ENCODE measurements at places on chromosomes 7 and 10.

DNA sequence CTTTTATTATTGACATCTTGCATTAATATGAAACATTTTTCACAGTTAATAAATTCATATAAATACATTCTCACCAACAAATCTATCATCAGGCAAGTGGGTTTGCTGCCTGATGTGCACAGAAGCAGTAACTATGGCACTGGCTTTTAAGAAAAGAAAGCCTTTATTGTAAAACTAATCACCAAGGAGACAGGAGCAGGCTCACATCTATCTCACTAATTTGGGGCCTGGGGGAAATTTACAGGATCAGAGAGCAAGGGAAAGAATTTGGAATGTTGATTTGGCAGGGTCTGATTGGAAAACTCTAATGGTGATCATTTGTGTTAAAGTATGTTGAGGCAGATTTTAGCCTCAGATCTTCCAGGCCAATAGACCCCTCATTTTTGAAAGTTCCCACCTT, 605.7 kb downstream of the POM121L12 start:
- no peak for DNase-seq

DNA sequence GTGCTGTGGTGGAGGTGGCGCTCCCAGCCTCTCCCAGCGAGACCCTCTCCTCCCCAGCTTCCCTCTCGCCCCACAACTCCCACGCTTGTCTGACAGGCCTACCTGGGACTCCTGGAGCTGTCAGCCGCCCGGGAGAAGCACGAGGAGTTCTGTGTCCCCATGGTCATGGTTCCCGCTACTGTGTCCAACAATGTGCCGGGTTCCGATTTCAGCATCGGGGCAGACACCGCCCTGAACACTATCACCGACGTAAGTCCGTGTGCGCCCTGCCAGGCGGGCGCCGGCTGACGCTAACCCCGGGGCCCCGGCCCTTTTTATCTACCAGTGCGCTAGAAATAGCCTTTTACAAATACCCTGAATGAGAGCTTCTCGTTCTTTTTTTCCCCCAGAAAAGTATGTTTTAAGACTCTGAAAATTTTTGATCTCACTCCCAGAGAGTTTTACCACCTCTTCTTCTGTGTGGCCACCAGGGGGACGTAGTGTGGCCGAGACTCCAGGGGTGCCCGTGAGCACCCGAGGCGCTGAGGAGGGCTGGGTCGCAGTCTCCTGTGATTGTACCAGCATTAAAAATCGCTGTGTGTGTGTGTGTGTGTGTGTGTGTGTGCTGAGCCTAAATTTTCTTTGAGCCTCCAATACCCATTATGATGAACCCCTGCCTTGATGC, 52.6 kb downstream of the PFKP start:
- no peak for DNase-seq

- DNase-seq, result no peak
Observed at GRCh38 chr10:11231285-11231684, 213.6 kb downstream of the CELF2 start.

- DNase-seq, result no peak
Observed at GRCh38 chr7:110205899-110206298, 885.0 kb upstream of the LRRN3 start.

DNA sequence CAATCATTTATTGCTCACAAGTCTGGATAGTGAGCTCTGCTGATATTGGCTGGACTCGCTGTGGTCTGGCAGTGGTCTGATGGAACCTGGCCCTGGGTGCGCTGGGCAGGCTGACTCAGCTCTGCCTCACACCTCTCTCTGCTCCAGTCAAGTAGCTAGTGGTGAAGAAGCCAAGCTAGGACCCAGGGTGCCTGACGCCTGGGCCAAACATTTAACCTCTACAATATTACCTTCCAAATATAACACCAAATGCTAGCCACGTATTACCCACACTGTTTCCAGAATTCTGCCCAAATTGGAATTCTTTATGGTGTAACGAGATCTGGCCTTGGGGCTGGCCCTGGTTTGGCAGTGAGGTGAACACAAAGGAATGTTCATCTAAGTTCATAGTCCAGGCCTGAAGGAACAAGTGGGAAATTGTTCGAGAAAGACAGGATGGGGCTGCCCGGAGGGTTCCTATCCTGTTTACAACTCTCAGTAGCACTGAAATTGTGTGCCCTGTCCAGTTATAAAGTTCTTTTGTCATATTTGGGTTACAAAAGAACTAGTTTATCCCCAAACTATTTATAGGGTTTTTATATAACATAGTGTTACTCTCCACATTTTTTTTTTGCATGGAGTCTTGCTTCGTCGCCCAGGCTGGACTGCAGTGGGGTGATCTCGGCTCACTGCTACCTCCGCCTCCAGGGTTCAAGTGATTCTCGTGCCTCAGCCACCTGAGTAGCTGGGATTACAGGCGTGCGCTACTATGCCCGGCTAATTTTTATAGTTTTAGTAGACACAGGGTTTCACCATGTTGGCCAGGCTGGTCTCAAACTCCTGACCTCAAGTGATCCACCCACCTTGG, 16.3 kb downstream of the OR2AE1 start:
- no peak for DNase-seq
